ENCODE measurements at places on chromosomes 1 and 21. TPM values are rescaled to one million over a fixed set of nuclear protein-coding genes. Genes with fewer than 3 reads are reported as not detected.

- H3K4me1 ChIP-seq, result no peaks in the 10 kb centered on the region
- no peak for DNase-seq
- H3K36me3 ChIP-seq, result no peaks in the 10 kb centered on the region
- H3K27me3 ChIP-seq, result peaks cover 10% of the 10 kb centered on the region
These were observed 2.4 kb upstream of the FCGR2A start for GRCh38 chr1:161502641-161503393.

DNA sequence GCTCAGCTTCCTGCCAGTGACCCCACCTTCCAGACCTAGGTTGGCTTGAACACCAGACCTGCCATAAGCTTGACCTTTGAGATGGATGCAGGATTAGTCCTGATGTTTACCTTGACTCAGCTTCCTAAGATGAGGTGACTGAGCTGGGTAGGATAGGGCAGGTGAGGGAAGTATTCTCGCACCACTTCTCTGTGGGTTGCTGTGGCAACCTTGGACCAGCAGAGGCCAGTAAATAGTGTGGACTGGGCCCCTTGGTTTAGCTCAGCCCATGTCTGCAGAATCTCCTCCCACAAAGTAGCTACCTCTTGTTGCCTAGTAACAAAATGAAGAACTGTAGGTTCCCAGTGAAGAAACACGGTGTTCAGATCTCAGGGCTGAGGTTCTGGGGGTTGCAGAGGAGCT lies 8.4 kb downstream of the RPS6KA1 start:
- H3K36me3 ChIP-seq, result no peaks in the 10 kb centered on the region
- peaks cover 8% of the 10 kb centered on the region for H3K4me1 ChIP-seq
- peaks cover 5% of the 10 kb centered on the region for H3K27me3 ChIP-seq
- no peak overlapping the region for H3K4me3 ChIP-seq
- no peak overlapping the region for H3K27ac ChIP-seq

The KIRREL1 gene
- total RNA-seq, result 8.1 TPM

The ANKRD34A gene
- total RNA-seq, result 0.59 TPM

The LIX1L gene
- total RNA-seq, result 20.3 TPM

GRCh38 chr1:227416156-227416830 lies 98.0 kb upstream of the CDC42BPA start:
- no peak overlapping the region for H3K27ac ChIP-seq
- no peaks in the 10 kb centered on the region for H3K4me1 ChIP-seq
- H3K36me3 ChIP-seq, result no peaks in the 10 kb centered on the region
- no peaks in the 10 kb centered on the region for H3K27me3 ChIP-seq
- no peak for DNase-seq

GRCh38 chr21:35579520-35580293 lies 480.6 kb downstream of the SETD4 start:
- no peak for DNase-seq
- H3K4me3 ChIP-seq, result no peak overlapping the region
- H3K4me1 ChIP-seq, result no peaks in the 10 kb centered on the region
- no peak overlapping the region for H3K27ac ChIP-seq
- H3K36me3 ChIP-seq, result no peaks in the 10 kb centered on the region

DNA sequence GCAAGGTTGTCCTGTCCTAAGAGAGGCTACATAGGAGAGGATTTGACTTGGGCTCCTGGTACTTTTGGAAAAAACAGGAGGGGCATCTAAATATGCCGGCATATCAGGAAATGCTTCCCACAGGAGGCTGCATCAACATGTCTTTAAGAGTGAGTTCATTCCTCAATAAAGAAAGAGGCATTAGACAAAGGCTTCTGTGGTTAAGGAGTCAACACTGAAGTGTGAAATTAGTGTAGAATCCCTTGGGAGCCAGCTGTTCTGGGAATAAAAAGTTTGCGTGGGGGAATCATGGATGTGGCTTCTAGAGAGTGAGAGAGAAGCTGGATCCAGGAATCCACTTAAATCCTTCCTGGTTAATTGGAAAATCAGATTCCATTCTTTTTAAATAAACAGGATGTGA lies 69.5 kb downstream of the DNM3 start:
- peaks cover 5% of the 10 kb centered on the region for H3K4me1 ChIP-seq
- H3K36me3 ChIP-seq, result no peaks in the 10 kb centered on the region
- no peak overlapping the region for H3K4me3 ChIP-seq
- no peak for DNase-seq
- peaks cover 3% of the 10 kb centered on the region for H3K27me3 ChIP-seq
- no peak overlapping the region for H3K27ac ChIP-seq

- DNase-seq, result peak; percentile 68
- H3K4me3 ChIP-seq, result no peak overlapping the region
- H3K36me3 ChIP-seq, result no peaks in the 10 kb centered on the region
- peaks cover 5% of the 10 kb centered on the region for H3K27me3 ChIP-seq
- no peak overlapping the region for H3K27ac ChIP-seq
- H3K4me1 ChIP-seq, result peaks cover 29% of the 10 kb centered on the region
These were observed 16.6 kb upstream of the LEMD1 start for GRCh38 chr1:205438213-205439158.

The GLIS1 gene
- 0.76 TPM for total RNA-seq

The COL6A1 gene
- 407 TPM for total RNA-seq

DNA sequence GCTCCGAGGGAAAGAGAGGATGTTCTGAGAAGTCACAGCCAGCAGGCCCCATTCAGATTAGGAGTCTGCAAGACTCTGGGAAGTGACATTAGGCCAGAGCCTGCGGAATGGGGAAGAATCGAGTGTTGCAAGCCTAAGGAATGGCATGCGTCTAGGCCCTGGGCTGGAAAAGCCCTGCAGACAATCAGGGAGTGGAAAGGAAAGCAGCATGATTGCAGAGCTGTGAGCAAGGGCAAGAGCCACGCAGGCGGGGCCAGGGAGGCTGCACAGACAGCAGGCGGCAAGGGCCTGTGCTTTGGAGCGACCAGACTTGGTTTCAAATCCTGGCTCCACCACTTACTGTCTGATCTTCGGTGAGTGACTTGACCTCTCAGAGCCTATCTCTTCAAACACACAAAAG lies 118.2 kb downstream of the RRAGC start:
- peaks cover 7% of the 10 kb centered on the region for H3K4me1 ChIP-seq
- no peaks in the 10 kb centered on the region for H3K36me3 ChIP-seq
- H3K27ac ChIP-seq, result no peak overlapping the region
- H3K27me3 ChIP-seq, result peaks cover 2% of the 10 kb centered on the region

The SYT14 gene
- 18.1 TPM for total RNA-seq

The LINGO4 gene
- not detected for total RNA-seq

DNA sequence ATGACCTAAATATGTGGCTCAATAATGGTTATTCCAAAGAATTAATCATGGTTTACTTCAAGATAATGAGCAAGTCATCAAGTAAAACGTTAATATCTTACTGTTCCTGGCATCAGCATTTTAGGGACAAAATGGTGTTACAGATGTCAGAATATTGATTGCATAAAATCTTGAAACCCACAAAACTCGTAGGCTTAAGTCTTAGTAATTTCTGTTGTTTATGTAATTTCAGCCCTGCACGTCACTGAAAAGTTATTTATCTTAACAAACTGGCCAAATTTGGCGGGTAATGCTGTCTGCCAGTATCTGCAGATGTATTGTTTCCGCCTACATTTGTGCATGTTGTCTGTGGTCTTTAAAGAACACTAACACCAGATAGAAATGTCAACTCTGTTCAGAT lies 25.8 kb downstream of the CDC7 start:
- no peaks in the 10 kb centered on the region for H3K4me1 ChIP-seq
- H3K27ac ChIP-seq, result no peak overlapping the region
- no peaks in the 10 kb centered on the region for H3K36me3 ChIP-seq
- H3K27me3 ChIP-seq, result peaks cover 2% of the 10 kb centered on the region

- H3K27me3 ChIP-seq, result no peaks in the 10 kb centered on the region
- H3K4me1 ChIP-seq, result no peaks in the 10 kb centered on the region
- no peak overlapping the region for H3K27ac ChIP-seq
- no peaks in the 10 kb centered on the region for H3K36me3 ChIP-seq
- no peak overlapping the region for H3K4me3 ChIP-seq
- no peak for DNase-seq
These were observed 115.2 kb upstream of the COA6 start for GRCh38 chr1:234258071-234258470.

- peaks cover 5% of the 10 kb centered on the region for H3K27me3 ChIP-seq
- H3K4me3 ChIP-seq, result no peak overlapping the region
- no peaks in the 10 kb centered on the region for H3K4me1 ChIP-seq
- DNase-seq, result no peak
- no peaks in the 10 kb centered on the region for H3K36me3 ChIP-seq
- H3K27ac ChIP-seq, result no peak overlapping the region
These were observed 163.4 kb downstream of the CACNA1E start for GRCh38 chr1:181646710-181647109.

The KRTAP7-1 gene
- total RNA-seq, result not detected

The CATSPERE gene
- 0.59 TPM for total RNA-seq

DNA sequence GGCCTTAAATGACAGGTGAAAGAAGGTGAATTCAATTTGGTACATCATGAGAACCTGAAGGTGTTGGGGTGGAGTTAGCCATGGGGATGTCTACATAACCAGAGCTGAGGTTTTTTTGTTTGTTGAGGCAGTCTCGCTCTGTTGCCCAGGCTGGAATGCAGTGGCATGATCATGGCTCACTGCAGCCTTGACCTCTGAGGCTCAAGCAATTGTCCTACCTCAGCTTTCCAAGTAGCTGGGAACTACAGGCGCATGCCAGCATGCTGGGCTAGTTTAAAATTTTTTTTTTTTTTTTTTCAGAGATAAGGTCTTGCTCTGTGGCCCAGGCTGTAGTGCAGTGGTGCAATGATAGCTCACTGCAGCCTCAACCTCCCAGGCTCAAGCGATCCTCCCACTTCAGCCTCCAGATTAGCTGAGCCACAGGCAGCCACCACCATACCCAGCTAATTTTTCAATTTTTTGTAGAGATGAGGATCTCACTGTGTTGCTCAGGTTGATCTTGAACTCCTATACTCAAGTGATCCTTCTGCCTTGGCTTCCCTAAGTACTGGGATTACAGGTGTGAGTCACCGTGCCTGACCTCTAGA lies 1.9 kb upstream of the MPZ start:
- peaks cover 8% of the 10 kb centered on the region for H3K27me3 ChIP-seq
- no peak for DNase-seq
- H3K4me1 ChIP-seq, result peaks cover 45% of the 10 kb centered on the region
- no peak overlapping the region for H3K27ac ChIP-seq

The TTC39A gene
- 28.0 TPM for total RNA-seq

DNA sequence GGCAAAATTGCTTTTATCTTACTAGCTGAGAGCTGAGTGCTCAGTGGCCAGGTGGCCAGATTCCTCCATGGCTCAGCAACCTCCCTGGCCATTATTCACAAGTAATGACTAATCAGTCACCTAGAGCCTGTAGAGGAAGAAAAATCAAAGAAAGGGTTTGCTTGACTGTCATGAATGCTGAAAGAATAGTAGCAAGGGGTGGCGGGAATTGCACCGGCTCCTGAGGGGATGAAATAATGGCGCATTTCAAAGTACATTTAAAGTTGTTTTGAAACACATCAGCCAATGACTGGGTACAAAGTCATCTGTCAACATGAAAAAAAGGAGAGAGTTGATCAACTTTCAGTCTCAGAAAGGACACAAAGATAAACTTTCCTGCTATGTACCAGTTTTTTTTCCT lies 99.5 kb downstream of the OMA1 start:
- no peaks in the 10 kb centered on the region for H3K36me3 ChIP-seq
- no peak overlapping the region for H3K4me3 ChIP-seq
- no peaks in the 10 kb centered on the region for H3K27me3 ChIP-seq
- no peaks in the 10 kb centered on the region for H3K4me1 ChIP-seq
- H3K27ac ChIP-seq, result no peak overlapping the region
- DNase-seq, result no peak

DNA sequence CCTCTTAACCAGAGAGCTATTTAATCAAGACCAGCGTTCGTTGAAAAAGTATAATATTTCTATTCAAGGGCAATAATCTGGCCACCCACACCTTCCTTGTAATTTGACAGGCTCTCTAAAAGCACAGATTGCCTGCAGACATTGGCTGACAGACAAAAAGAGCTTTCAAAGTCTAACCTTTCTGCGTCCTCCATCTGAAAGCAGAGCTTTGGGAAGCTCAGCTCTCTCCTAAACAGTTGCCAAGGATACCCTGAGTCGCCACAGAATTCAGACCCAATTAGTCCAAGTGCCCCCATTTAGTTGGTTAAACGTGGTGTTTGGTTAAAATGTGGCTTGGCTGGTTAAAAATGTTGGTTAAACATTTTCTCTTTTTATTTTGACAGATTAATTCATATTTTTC lies 33.7 kb upstream of the PLA2G2C start:
- DNase-seq, result no peak
- peaks cover 8% of the 10 kb centered on the region for H3K4me1 ChIP-seq
- H3K36me3 ChIP-seq, result no peaks in the 10 kb centered on the region
- no peaks in the 10 kb centered on the region for H3K27me3 ChIP-seq
- H3K4me3 ChIP-seq, result no peak overlapping the region

The KCNC4 gene
- 9.7 TPM for total RNA-seq

The AADACL3 gene
- total RNA-seq, result not detected

DNA sequence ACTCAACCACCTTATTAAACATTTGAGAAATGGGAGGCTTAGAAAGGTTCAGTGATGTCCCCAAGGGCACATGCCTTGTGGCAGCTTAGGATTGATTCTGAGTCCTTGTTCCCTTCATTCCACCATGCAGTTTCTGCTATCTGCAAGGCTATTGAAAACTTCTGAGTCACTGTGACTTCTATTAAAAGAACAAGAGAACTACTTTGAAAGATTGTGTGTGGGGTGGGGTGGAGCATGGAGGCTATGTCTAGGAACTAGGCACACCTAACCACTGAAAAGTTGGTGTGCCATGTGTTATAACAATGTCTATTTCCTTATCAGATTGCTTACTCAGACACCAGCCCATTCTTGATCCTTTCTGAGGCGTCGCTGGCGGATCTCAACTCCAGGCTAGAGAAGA lies 10.8 kb downstream of the MTARC1 start:
- H3K27ac ChIP-seq, result no peak overlapping the region
- H3K4me1 ChIP-seq, result no peaks in the 10 kb centered on the region
- DNase-seq, result no peak
- H3K4me3 ChIP-seq, result no peak overlapping the region

GRCh38 chr1:61424382-61424781 lies 300.6 kb downstream of the TM2D1 start:
- DNase-seq, result no peak
- H3K36me3 ChIP-seq, result no peaks in the 10 kb centered on the region
- no peak overlapping the region for H3K4me3 ChIP-seq
- no peaks in the 10 kb centered on the region for H3K27me3 ChIP-seq

DNA sequence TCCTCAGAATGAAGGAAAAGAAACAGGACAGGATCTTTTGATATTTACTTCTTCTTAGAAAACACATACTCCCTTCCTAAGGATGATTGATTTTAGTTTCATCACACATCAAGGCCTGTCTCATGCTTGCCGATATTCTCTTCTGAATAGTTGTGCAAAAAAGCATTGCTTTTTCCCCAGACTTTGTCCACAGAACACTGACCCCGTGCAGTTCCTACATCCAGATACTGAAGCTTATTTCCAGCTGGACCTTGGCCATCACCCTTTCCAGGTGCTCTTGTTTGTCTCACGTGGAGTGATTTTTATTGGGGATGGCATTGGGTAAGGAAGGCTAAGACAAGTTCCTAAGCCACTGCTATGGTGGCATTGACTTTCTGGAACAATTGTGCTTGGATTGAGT lies 197.3 kb upstream of the HOOK1 start:
- no peak for DNase-seq
- H3K4me1 ChIP-seq, result no peaks in the 10 kb centered on the region
- H3K36me3 ChIP-seq, result no peaks in the 10 kb centered on the region
- no peak overlapping the region for H3K27ac ChIP-seq
- no peaks in the 10 kb centered on the region for H3K27me3 ChIP-seq

Measured in glutamatergic neuron (in vitro differentiated cells).